Neural crest cell (in vitro differentiated cells): ENCODE measurements at places on chromosomes 6 and 20. TPM values are rescaled to one million over a fixed set of nuclear protein-coding genes. Genes with fewer than 3 reads are reported as not detected.

Gene CYP39A1
- total RNA-seq: 1.5 and 2.1 TPM in 2 replicates

Gene ZNF311
- total RNA-seq: 1.2 and 1.3 TPM in 2 replicates

Gene FGD2
- not detected in 2 replicates for total RNA-seq

Gene TRIM15
- total RNA-seq: not detected in 2 replicates

Gene MAP7
- 1.3 and 1.4 TPM in 2 replicates for total RNA-seq

Gene GNMT
- 1.5 and 1.8 TPM in 2 replicates for total RNA-seq

Gene SNPH
- 3.0 and 3.3 TPM in 2 replicates for total RNA-seq

Gene EYA4
- total RNA-seq: 0.86 and 1.6 TPM in 2 replicates

Gene XRN2
- total RNA-seq: 101 and 102 TPM in 2 replicates

DNA sequence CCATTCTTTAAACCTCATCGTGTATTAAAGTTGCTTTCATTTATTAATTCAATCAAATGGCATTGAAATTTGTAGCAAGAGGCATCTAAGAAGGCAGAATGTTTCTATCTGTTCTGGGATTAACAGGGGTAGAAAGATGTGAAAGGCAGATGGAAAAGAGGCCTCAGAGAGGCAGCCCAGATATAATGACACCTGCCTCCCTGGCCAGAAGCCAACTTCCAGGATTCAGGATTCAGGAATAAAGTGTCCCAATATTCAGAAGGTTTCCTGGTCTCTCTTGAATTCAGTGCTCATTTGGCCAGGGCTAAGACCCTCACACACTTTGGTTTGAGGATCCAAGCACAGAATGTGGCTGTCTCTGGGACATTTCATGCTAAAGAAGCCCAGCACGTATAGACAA, 39.9 kb downstream of the HLA-B start:
- no peak for DNase-seq

GRCh38 chr20:44186674-44187053, 324 bp downstream of the JPH2 start:
- DNase-seq: no peak

- no peak for DNase-seq
These were observed 268.1 kb downstream of the UST start for GRCh38 chr6:149014631-149015534.

- DNase-seq: no peak
These were observed 23.4 kb upstream of the CCN5 start for GRCh38 chr20:44691424-44692423.

DNA sequence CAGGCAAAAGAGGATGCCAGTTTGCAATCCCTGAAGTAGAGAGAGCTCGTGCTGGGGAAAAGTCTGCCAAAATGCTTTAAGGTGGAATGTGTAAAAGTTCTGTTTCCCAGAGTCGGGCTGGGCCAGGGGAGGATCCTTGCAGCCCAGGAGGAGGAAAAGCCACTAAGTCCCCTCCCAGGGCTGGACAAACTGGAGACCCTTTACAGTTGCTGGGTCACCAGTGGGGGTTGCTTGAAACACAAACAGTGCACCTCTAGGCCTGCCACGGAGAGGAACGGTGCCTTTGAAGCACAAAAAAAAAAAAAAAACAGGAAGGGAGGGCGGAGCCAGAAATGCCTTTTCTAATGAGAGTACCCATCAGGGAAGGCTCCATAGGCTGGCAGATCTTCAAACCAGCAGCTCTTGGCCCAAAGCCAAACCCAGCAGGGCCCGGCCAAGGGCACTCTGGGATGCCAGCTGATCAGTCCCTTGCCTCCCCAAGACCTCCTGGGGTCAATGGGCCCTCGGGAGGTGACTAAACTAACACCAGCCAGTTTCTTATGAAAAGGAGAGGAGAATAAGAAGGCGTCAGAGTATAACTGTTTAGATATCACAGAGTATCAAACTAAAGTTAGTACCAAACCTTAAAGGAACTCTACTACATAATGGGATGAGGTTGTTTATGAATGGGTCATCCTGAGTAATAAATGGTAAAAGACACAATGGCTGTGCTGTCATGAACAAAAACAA, 23.7 kb downstream of the HLA-A start:
- DNase-seq: no peak

DNA sequence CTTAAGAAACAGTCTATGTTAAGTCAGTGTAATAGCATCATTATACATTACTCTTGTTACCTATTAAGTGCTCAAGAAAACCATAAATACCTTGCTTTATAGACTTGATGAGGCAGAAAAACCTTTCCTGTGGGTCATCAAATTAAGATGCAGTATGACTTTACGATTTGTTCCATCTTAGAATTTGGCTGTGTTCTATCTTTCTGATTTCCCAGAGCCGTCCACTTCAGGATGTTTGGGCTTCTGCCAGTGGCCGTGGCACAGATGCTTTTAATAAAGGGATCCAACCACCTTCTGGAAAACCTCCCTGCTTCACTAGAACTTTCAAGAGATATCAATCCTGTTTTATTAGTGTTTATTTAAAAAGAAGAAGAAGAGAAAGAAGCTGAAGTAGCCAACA, 71.2 kb downstream of the PDE7B start:
- no peak for DNase-seq

- no peak for DNase-seq
These were observed 4.9 kb upstream of the LRRN4 start for GRCh38 chr20:6058684-6059295.

DNA sequence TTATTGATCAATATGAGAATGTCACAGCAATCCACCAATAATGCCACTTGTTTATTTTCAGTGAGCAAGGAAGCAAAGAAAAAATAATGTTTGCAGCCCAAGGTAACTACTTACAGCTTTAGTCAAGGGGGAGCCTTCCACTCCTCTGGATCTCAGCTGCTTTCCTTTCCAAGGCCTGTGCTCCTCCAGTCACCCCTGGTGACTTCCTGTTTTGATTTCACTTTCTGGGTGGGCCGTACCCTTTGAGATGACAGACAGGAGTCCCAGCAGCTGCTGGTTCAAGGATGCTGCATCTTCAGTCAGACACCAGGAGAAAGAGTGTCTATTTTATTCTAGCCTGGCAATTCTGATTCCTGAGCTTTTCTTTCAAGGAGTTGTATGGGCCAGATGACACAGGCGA, 5.6 kb upstream of the VNN2 start:
- no peak for DNase-seq

GRCh38 chr20:11219192-11219591, 545.4 kb upstream of the JAG1 start:
- no peak for DNase-seq

DNA sequence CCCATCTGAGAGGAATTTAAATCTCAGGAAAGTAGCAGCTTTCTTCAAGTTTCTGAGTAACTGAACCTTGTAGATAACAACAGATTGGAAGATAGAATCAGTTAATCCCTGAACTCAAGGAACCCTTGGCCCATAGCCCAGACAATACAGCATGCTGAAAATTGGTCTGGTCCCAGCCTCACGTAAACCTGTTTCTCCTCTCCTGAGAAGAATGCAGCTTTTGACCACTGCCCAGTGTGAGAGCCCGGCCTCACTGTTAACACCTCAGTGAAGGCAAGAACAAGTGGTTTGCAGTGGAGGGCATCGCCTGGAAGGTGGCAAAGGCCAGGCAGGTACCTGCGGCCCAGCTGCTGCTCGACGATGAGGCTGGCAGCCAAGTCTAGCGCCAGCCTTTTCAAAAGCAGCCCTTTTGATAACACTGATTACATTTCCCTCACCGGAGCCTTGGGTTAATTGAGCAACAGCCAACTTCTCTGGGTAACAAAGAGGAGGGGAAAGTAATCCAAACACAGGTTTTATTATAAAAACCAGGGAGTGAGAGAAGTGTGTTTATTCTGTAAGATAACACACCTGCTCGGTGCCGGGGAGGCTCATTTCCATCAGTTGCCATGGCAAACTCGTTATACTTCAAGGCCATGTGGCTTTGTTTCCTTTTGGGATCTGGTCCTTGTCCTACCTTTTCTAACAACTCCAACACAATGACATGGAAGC, 54.0 kb downstream of the TRAF3IP2 start:
- DNase-seq: no peak

GRCh38 chr6:46736906-46737305, 1.7 kb upstream of the PLA2G7 start:
- DNase-seq: no peak

GRCh38 chr20:37922016-37922415, 19.1 kb downstream of the VSTM2L start:
- DNase-seq: no peak

DNA sequence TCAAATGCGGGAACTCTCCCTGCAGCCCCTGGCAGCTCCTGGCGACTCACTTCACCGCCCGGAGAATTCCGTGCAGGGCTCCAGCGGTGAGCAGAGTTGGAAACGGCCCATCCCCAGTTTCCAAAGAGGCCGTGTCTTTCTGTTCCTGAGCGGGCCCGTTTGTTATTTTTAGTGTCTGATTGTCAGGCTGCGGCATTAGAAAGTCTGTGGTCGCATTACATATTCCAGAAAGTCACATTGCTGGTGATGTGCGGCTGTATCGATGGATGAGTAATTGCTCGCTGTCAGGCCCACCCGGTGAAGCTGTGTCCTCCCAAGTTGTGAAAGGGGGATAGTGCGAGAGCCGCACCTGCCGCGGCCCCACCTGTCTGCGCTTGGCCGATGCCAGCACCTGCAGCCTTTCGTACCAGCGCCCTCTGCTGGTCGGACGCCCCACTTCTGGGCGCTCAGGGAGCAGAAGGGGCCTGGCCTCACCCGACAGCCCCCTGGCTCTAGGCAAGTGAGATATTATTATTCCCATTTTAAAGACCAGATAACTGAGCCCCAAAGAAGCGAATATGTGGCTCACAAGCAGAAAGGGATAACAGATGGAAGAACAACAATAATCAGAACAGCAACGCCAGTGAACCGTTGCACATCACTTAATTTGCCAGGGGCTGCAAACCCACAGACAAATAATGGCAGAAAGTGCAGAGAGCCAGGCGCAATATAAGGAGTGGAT, 244.9 kb downstream of the TSHZ2 start:
- peak; percentile 68 for DNase-seq

GRCh38 chr6:119109654-119110325, 31.3 kb upstream of the FAM184A start:
- DNase-seq: no peak

GRCh38 chr20:8756410-8756809, 312.5 kb upstream of the PLCB4 start:
- no peak for DNase-seq

DNA sequence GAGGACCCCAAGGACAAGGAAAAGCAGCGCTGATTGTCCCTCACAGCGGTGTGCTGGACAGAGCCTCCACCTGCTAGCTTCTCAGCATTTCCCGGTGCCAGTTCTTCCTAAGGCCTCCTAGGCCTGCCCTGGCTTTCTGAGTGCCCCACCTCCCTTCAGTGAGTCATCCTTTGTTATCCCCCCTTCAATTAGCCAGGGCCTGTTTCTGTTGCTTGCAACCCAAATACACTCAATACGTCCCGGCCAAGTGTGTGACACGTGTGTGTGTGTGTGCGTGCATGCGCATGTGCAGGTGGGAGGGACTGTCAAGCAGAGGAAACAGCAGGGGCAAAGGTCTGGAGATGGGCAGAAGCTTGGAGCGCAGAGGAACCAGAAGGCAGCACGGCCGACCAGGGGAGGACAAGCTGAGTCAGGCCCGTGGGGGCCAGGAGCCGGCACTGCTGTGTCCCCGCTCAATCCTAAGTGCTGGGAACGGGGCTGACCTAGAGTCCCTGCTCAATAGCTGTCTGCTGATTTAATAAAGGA, 159.8 kb downstream of the PREX1 start:
- DNase-seq: no peak

- DNase-seq: no peak
These were observed 133.9 kb downstream of the ZDHHC14 start for GRCh38 chr6:157514659-157515496.

DNA sequence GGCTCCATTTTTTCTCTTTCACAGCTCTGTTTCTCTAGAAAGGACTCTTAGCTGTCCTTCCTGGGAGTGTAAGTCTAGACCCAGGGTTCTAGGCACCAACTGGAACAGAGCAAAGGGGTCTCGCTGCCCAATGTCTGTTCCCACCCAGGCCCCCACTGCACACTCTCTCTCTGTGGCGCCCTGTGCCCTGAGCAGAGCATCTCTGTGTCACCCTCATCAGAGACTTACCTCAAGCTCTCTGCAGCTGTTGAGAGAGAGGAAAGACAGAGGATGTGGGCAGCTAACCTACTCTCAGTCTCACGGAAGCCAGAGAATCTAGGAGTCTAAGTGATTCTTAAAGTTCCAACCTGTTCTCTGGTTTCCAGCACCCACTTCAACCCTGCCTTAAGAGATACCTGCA, 9.5 kb downstream of the NCR2 start:
- DNase-seq: no peak
